Kidney capillary endothelial cell (primary cell): ENCODE measurements at places on chromosomes 4 and X.

GRCh38 chr4:156763511-156763910 lies 208.1 kb downstream of the PDGFC start:
- no peak for DNase-seq

- no peak for DNase-seq
Measured at GRCh38 chrX:8036914-8037313, 109.7 kb upstream of the PNPLA4 start.

GRCh38 chr4:26529479-26529878 lies 39.2 kb upstream of the CCKAR start:
- no peak for DNase-seq

DNA sequence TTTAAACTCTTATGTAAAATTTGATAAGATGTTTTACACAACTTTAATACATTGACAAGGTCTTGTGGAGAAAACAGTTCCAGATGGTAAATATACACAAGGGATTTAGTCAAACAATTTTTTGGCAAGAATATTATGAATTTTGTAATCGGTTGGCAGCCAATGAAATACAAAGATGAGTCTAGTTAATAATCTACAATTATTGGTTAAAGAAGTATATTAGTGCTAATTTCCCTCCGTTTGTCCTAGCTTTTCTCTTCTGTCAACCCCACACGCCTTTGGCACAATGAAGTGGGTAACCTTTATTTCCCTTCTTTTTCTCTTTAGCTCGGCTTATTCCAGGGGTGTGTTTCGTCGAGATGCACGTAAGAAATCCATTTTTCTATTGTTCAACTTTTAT lies at the start of gene ALB:
Gene ALB, plus strand, starts transcription at position 246 of the 400 bp plus-strand sequence. Its CDS starts 41 bp downstream, at position 287.
- no peak for DNase-seq

DNA sequence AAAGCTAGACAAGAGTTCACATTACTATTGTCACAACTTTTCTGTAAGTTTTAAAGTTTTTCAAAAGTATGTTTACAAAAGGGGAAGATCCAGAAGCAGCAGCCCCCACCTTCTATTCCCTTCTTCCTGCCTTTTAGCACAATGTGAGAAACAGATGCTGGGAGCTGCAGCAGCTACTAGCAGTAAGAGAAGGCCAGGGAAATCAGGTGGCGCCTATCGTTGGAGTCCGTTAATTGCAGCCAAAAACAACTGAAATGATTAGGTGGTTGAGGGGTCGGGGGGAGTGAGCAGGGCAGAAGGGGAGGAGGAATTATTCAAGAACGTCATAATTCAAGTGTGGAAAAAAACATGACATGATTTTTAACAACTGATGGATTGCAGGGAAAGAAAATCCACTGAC lies 27.4 kb downstream of the FRYL start:
- DNase-seq, result no peak

- DNase-seq, result no peak
Measured at GRCh38 chrX:21728276-21728968, 29.5 kb downstream of the SMPX start.

DNA sequence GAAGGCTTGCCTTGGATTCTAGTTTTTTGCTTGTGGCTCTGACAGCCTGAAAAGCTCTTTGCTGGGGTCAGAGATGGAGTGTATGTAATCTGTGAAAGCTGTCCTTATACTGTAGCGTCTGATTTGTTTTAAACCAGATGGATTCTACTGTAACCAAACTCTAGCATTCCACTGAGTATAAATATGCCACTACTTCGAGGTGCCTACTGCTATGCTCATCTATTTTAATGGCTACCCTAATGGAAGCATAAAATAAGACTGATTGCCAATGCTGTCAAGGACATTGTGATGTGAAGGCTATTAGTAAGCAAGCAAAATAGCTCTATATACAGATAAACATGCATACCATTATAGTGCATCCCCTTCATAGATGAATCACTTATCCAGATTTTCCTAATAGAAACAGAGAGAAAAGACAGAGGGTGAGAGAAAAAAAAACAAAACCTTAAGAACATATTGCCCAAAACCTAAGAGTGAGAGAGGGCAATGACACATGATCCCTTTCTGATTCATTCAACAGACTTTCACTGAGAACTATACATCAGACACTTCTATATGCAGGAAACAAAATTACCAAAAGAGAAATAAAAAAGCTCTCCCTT lies 1025.8 kb upstream of the LCORL start:
- no peak for DNase-seq

- DNase-seq, result no peak
Measured at GRCh38 chrX:29477878-29478277, 737.5 kb upstream of the MAGEB2 start.

DNA sequence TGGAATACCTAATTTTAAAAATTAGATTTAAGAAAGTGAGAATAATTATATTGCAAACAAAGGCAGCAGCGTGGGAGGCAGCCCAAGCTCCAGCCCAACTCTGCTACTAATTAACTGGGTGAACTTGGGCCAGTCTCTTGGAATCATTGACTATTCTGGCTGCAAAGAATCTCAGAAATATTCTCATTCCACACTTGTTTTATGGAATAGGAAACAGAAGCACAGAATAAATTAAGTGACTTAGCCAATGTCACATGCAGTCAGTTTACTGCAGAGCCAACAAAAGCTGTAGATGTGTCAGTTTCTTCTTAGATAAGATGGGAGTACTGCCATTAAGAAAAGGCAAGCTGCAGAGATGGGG lies 132.6 kb upstream of the FAM9B start:
- DNase-seq, result no peak

GRCh38 chrX:66961665-66962064 lies 322.8 kb upstream of the EDA2R start:
- no peak for DNase-seq

DNA sequence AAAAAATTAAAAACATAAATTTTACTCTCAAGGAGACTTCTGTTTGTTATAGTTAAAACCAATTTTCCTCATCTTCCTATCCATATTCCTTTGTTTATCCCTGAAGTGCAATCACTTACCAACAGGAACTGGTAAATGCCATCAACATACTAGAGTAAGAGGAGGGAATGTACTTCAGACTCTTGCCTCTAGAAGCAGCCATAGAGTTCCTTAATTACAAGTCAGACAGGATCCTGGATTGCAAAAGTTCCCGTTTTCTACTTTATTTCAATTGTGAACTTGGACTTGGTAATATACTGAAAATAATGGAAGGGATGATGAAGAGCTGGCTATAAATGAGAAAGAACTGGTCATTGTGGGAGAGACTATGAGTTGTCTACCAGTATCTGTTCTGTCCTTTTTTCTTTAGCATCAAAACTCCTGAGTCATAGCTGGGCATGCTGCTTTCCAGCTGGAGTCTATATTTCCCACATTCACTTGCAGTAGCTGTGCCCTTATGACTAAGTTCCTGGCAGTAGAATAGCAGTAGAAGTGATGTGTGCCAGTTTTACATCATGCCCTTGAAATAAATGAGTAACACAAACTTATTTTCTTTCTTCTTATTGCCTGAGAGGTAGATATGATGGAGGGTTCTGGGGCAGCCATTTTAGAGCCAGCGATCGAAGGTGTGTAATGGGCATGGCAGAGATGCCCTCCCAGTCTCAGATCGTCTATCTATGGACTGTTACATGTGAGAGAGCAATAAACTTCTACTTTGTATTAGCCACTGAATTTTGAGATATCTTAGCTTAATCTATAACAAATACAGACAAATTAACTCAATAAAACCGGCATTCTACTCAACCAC lies 26.8 kb upstream of the SPARCL1 start:
- peak; percentile 43 for DNase-seq

DNA sequence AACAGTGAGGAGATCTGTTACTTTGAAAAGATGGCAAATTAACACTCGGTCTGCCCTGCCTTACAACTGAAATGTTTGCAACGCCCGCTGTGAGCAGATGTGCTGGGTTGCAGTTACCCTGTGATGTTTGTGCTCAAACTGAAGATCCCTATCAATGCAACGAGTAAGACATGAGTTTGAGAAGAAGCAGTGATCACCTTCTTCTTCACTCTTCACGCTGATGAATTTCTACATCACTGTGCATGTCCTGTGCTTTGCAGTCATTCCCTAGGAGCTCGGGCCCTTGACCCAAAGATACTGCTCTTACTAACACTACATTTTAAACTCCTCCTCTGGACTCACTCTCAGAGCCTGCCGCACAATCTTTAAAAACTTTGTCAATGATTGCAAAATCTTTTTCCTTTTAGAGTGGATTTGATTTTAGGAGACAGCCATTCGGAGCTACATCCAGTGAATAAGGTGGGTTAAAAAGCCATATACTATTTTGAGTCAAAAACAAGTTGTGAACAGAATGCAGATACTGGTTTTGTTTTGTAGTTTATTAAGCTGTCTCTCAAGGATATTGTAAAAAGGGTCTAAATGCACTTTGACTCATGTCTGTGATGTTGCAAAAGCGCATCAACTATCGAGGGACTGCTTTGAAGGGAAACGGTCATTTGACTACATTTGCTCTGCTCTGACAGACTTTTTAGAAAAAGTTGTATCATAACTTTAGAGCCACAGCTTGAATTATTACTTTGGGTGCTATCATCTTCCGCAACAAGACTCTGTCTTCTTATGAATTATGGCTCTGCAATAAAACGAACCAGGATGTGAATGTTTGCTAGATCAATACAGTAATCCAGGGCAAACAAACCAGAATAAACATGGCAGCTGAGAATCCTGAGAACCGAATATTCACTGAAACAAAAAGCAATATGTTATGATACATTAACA lies 5.7 kb upstream of the RHOH start:
- no peak for DNase-seq

GRCh38 chr4:2364654-2365053 lies 53.8 kb downstream of the ZFYVE28 start:
- no peak for DNase-seq

DNA sequence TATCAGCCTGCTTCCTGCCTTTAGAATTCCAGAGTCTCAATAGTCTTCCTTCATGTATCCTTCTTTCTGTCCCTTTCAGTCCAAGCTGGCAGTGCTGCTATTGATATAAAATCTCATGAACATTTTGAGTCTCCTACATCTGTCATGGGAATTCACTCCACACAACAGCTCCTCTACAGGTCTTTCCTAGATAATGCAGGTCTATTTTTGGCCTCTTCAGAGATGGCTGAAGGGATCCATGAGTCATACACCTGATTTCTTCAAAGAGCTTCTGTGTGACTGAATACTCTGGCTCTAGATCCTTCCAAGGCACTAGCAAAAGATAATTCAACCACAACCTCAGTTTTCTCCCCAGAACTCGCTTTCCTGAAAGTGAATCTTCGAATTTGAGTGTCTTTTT lies 115.4 kb downstream of the STPG2 start:
- peak; percentile 14 for DNase-seq

- no peak for DNase-seq
Measured at GRCh38 chrX:8711401-8711800, 20.5 kb downstream of the ANOS1 start.

- DNase-seq, result no peak
Measured at GRCh38 chr4:84995386-84995785, 28.9 kb upstream of the WDFY3 start.

GRCh38 chr4:85587952-85588351 lies 113.0 kb downstream of the ARHGAP24 start:
- no peak for DNase-seq
